Bladder microvascular endothelial cell (primary cell): ENCODE measurements at places on chromosomes 7 and 10. TPM values are rescaled to one million over a fixed set of nuclear protein-coding genes. Genes with fewer than 3 reads are reported as not detected.

Gene MAT1A
- total RNA-seq = not detected in 2 replicates

Gene CALCR
- not detected in 2 replicates for total RNA-seq

Gene NAT16
- not detected in 2 replicates for total RNA-seq

Gene UPF2
- 12.0 and 26.1 TPM in 2 replicates for total RNA-seq

Gene LRRD1
- total RNA-seq = under 0.01 TPM in 2 replicates

Gene SPAG6
- not detected in 2 replicates for total RNA-seq

Gene KNDC1
- total RNA-seq = under 0.01 TPM in 1 of 2 replicates, not detected in the other

Gene TMEM229A
- total RNA-seq = not detected in 2 replicates

Gene HABP2
- under 0.01 TPM in 1 of 2 replicates, not detected in the other for total RNA-seq

Gene HTR5A
- total RNA-seq = not detected in 2 replicates

Gene TPK1
- 12.5 and 28.9 TPM in 2 replicates for total RNA-seq

Gene LRRC4
- 0.76 and 0.97 TPM in 2 replicates for total RNA-seq

Gene PON1
- total RNA-seq = under 0.01 TPM in 1 of 2 replicates, not detected in the other

Gene PPP1R3C
- total RNA-seq = 0.49 and 0.57 TPM in 2 replicates

Gene ELN
- 0.81 and 95.7 TPM in 2 replicates for total RNA-seq

Gene CASD1
- total RNA-seq = 11.2 and 22.6 TPM in 2 replicates

Gene PCBD1
- 46.3 and 54.3 TPM in 2 replicates for total RNA-seq

Gene ZNF239
- total RNA-seq = 0.49 and 0.94 TPM in 2 replicates

Gene IFIT2
- total RNA-seq = 2.6 and 5.3 TPM in 2 replicates

Gene MYO1G
- total RNA-seq = under 0.01 and 0.13 TPM in 2 replicates

Gene PPIA
- total RNA-seq = 1,086 and 1,951 TPM in 2 replicates

Gene SEC31B
- 1.6 and 3.6 TPM in 2 replicates for total RNA-seq

Gene AZGP1
- total RNA-seq = not detected in 2 replicates

Gene LGI1
- not detected in 2 replicates for total RNA-seq

Gene C10orf90
- total RNA-seq = not detected in 2 replicates

Gene AUTS2
- 0.65 and 1.6 TPM in 2 replicates for total RNA-seq

Gene TWIST1
- 0.16 TPM in 1 of 2 replicates, not detected in the other for total RNA-seq

Gene PHYHIPL
- total RNA-seq = not detected in 2 replicates

Gene IKZF1
- total RNA-seq = not detected in 2 replicates

Gene ACBD7
- total RNA-seq = 2.4 and 3.1 TPM in 2 replicates

Gene UNC5B
- 5.3 and 24.8 TPM in 2 replicates for total RNA-seq

Gene FLNC
- 69.6 and 348 TPM in 2 replicates for total RNA-seq

Gene TET1
- total RNA-seq = 0.16 and 0.69 TPM in 2 replicates

Gene CFTR
- total RNA-seq = not detected in 2 replicates

Gene ARHGEF5
- 0.06 and 0.16 TPM in 2 replicates for total RNA-seq

Gene SYT15B
- total RNA-seq = 0.06 TPM in 1 of 2 replicates, not detected in the other

Gene C10orf62
- 0.06 TPM in 1 of 2 replicates, not detected in the other for total RNA-seq

Gene WNT8B
- not detected in 2 replicates for total RNA-seq

Gene SAMD9L
- total RNA-seq = 20.4 and 26.6 TPM in 2 replicates

Gene POM121L12
- not detected in 2 replicates for total RNA-seq

Gene GPNMB
- total RNA-seq = 0.31 and 0.32 TPM in 2 replicates

Gene GRID2IP
- under 0.01 TPM in 1 of 2 replicates, not detected in the other for total RNA-seq

Gene CALML3
- total RNA-seq = not detected in 2 replicates

Gene FGF8
- total RNA-seq = not detected in 2 replicates
